HS-5 (cell line): ENCODE measurements at places on chromosomes 7 and 10.

DNA sequence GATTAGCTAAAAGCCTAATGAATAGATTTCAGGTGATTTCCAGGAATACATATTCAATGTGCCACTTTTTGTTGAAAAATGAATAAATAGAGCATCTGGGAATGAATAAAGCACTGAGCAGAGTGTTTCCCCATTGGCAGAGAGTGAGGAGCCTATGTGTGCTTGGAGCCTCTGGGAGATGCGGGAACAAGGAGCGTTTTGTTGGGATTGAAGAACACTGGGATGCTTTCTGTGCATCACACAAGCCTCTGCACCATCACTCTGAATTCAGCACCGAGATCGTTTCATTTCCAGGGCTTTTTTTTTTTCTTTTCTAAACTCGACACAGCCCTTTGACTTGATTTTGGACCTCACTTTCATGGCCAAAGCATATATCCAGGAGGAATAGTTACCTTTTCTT lies 111.4 kb downstream of the BAMBI start:
- no peak for DNase-seq

GRCh38 chr10:35343739-35344138 lies 7.4 kb downstream of the CCNY start:
- DNase-seq, result no peak

DNA sequence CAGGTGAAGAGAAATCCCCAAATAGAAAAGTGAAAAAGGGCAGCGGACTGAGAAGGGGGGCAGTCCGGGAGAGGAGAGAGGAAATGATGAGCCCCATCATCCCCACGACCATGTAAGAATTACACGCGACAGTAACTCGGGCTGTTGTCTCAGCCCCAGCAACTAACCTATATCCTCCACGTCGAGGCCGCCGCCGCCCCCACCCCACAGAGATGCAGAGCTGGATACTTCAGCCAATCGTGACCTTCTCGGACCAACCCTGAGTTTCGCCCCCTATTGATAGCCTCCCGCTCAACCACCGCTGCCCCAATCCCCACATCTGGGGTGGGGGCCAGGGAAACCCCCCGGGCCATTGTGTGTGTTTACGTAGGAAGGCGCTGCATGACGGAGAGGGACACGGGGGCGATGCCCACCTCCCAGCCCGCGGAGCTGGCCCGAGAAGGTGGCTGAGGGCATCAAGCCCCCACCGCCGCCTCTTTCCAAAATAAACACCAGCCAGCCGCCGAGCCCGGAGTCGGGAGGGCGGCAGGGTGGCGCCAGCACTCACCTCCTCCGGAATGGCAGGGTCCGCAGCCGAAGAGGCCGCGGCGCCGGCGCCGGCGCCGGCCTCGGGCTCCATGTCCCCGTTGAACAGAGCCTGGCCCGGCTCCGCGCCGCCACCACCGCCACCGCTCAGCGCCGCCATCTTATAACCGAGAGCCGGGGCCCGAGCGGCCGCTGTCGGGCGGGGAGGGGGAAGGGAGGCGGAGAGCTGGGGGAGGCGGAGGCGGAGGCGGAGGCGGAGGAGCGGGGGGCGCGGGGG lies 509 bp downstream of the BRAF start:
- no peak for DNase-seq

GRCh38 chr7:70271617-70272081 lies 673.4 kb downstream of the AUTS2 start:
- no peak for DNase-seq

DNA sequence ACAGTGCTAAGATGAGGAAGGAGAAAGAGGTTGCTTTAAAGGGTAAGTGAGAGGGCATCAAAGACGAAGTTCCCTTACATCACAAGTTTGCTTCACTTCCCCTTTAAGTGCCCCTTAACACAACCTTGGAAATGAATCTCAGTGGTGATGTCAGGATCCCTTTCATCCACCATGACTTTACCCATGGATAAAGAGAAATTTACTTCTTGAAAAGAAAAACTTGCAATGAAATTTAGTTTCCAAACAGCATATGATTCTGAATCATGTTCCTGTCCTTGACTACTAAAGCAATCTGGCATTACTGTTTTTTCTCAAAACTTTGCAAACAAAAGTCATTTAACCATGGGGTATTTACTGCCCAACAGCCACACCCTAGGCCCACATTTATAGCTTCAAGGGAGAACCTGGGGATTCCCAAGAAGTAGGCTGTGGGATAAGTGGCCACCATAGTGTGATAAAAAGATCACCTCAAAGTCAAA lies 135.9 kb downstream of the ITGB8 start:
- DNase-seq, result no peak

GRCh38 chr10:98308669-98309365 lies 40.8 kb upstream of the LOXL4 start:
- DNase-seq, result no peak

DNA sequence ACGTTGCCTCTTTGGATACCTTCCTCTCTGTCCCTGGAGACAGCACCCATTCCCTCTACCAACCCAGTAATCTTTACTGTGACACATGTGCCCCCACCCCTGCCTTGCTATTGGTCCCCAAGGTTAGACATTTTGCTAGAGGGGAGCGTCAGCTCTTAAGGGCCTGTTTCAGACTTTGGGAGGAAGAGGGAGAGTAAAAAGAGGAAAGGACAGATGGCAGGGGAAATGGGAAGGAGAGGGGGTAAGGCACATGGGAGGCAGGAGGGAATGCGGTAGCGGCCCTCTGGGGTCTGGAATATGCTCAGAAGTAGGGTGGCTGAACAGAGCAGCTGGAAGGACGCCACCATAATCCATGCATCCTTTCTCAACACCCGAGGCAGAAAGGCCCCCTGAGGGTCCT lies 12.2 kb downstream of the BLNK start:
- no peak for DNase-seq

DNA sequence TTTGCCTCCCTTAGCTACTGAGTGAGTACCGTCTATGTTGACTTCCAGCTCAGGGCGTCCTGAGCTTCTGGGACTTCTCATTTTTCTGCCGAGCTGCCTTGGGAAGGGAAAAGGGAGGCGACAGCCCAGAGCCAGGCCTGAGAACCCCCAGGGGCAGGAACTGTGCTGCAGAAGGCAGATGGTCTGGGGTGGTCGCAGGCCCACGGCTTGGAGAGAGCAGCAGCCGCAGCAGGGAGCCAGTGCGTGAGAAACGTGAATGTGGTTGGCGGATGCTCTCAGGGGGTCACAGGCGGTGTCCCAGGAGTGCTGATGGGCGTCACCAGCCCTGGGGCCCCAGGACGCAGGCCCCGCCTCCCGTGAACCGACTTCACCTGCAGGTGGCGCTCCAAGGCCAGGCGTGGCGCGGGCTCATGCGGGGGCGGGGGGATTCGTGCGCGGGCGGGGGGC lies 9.2 kb upstream of the PWWP2B start:
- no peak for DNase-seq

DNA sequence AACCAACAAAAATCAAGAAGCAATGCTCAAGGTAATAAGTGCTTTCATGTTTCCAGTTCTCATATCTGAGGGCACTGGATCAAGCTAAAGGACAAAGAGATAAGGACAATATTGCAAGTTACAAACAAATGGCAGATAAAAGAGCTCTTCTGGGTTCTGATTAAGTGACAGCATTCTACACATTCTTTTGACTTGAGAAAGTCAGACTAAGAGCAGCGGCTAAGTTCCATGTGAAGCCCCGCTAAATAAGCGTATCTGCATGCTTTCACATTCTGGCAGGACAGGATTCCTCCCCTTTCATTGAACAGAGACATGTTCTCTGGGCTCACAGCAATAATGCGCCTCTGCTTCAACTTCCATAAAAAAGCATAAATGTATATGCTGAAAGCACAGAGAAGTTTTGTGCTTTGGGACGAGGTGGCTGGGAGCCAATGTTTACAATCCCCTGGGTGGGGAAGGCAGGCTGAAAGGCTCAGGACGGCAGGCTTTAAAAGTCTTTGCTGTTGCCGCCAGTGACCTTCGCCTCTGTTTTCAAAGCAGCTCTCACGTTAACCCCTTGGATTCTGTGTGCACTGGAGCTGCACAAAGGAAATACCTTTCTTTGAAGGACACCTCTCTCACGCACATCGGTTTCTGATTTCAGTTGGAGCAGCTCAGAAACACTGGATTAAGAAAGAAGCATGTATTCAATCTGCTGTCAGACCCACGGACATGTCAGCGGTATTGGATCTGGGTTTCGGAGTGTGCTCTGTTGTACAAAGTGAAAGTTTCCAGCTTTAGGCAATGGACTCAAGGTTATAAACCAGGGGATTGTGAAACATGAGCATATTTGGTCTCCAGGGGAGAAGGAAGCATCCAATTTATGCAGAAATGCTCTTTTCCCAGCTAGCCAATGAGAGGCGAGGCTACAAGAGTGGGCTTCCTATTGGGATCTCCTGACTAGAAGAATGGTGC lies 105.4 kb upstream of the FAM133B start:
- no peak for DNase-seq

GRCh38 chr10:23512355-23513058 lies 73.6 kb downstream of the OTUD1 start:
- peak; percentile 50 for DNase-seq

DNA sequence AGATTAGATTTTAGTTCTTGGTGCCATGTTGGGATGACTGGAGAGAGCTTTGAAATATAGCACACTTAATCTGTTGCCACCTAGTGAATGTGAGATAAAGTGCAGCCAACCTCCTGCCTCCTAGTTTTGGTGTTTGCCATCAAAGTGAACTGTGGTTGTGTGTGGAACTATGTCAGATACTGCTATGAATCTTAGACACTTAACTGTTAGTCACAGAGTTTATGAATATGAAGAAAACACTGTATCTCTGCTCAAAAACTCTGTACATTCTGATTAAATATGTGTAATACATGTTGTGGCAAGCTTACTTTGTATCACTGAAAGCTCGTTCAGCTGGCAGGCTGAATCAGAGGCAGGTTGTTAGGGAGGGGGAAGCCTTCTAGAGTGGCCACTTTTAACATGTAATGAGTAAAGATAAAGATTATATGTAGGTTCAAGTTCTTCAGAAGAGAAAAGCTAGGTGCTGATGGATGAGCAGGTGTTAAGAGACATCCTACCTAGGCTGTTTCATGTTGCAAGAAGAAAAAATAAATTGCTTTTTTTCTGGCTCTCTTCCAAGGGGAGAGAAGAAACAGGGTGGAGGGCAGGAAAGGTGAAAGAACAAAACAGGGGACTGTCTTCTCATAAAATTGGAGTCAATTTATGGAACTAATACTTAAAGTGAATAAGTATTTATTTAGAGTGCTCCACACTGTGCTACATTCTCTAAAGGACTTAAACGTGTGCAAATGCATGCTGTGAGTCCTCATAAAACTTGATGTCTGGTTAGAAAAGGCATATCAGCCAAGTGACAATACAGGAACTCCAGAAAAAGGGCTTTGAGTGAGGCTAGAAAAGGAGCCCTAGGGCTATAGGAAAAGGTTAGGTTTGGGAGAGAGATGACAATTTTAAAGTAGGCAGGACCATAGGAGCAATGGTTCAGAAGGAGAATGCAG lies 14.1 kb upstream of the LAMB1 start:
- no peak for DNase-seq

GRCh38 chr7:12800486-12800885 lies 113.1 kb downstream of the ARL4A start:
- DNase-seq, result no peak

DNA sequence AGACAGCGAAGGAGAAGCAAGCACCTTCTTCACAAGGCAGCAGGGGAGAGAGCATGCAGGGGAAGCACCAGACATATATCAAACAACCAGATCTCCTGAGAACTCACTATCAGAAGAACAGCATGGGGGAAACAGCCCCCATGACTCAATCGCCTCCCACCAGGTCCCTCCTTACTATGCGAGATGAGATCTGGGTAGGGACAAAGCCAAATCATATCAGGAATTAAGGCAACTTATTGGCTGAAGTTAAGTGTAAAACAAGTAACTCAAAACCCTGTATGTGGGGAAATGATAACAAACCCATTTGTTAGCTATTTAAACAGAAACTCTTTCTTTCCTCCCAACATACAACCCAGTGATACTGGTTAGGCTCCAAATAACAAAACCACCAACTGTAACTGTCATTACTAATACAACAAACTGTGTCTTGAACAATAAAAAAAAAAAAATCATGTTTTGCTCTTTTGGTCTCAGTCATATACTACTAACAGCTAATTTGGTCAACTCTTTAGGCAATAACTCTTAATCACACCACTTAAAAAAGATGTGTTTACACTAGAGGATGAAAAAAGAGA lies 57.8 kb downstream of the MINDY3 start:
- no peak for DNase-seq

DNA sequence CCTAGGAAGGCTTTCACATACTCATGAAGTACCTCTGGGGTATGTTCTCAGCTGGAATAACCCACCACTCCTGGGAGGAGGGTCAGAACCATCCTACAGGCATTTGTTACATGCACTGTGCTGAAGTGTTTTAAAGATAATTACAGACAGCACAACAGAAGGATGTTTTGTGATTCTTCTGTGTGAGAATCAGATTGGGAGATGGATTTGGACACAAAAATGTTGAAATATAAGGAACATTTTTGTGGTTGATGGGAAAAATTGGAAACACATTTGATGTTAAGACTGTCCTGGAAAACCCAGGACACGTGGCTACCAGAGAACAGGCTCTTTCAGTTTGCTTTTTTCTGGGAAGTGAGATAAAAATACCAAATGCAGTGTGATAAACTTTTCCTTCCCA lies 61.4 kb downstream of the BICC1 start:
- DNase-seq, result peak; percentile 30

- no peak for DNase-seq
Observed at GRCh38 chr10:22442468-22442867, 97.2 kb downstream of the SPAG6 start.

- no peak for DNase-seq
Observed at GRCh38 chr7:40544871-40545303, 410.1 kb downstream of the SUGCT start.

GRCh38 chr10:71516890-71517289 lies 120.2 kb downstream of the CDH23 start:
- DNase-seq, result no peak

GRCh38 chr7:129980667-129981066 lies 27.9 kb upstream of the UBE2H start:
- no peak for DNase-seq

- DNase-seq, result no peak
Observed at GRCh38 chr10:18683427-18683826, 24.2 kb downstream of the ARL5B start.

DNA sequence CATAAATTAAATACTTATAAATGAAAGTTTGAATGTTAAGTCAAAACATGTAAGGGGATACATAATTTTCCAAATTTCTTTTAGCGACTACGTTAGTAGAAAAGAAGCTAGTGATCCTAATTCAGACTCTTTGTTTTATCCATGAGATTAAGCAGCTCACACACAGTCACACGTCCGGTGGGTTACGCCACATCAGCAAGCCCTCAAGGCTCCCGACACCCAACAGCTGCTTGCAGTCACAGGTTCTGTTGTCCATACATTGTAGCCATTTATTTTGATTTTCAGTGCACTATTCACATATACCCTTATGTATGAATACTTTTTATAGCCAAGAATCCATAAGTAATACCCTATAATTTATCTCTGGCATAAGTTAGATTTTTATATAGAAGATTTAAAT lies 39.5 kb downstream of the XRCC2 start:
- DNase-seq, result no peak

GRCh38 chr7:18553605-18554003 lies 58.1 kb downstream of the HDAC9 start:
- no peak for DNase-seq
